COLO829 (cell line): ENCODE measurements at places on chromosomes 6 and 20.
A peak's percentile ranks its signal among the peaks of the same experiment; 100 is the strongest.

DNA sequence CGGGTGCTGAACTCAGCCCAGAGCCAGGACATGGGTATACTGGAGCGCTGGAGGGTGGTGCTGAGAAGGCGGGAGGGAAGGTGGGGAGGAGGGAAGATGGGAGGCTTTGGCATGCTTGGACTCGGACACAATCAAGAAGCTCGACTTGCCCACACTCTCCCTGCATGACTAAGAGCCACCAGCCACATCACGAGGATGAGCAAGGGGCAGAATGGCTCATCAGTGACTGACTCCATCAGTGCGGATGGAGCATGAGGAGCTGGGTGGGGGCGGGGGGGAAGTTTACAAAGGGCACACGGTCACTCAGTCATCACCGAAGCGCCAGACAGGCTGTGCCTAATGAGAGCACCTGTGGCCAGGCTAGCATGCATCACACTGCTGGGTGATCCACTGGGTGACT, 222.8 kb downstream of the KIF16B start:
- DNase-seq: peak; percentile 34

DNA sequence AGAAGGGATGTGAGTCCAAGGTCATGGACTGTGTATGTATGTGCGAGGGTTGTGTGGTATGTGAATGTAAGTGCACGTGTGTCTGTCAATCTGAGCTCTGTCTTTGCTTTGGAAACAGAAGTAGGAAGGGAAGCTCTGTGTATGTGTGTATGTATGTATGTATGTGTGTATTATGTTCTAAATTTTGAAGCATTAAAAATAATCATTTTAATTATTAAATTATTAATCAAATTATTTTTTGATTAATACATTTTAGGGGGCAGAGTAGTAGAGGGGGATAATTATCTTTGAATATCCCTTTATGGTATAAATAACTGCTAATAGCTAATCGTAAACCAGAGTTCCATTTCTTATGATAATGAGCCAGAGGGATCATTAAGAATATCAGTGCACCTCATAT, 42.8 kb downstream of the SH3BGRL2 start:
- no peak for DNase-seq

- DNase-seq: no peak
These were observed 7.1 kb downstream of the MAP3K5 start for GRCh38 chr6:136784910-136785746.

DNA sequence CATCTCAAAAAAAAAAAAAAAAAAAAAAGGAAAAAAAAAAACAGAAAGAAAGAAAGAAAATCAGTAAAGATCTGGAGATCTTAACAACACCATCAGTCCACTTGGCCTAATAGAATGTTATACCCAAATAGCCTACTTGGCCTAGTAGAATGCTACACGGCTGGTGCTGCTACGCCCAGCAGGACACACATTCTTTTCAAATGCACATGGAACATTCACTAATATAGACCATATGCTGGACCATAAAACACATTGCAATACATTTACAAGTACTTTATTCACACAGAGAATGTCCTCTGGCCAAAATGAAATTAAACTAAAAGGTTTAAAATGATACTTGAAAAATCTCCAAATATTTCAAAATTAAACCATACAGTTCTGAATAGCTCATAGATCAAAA, 80.0 kb upstream of the TNFAIP3 start:
- no peak for DNase-seq

DNA sequence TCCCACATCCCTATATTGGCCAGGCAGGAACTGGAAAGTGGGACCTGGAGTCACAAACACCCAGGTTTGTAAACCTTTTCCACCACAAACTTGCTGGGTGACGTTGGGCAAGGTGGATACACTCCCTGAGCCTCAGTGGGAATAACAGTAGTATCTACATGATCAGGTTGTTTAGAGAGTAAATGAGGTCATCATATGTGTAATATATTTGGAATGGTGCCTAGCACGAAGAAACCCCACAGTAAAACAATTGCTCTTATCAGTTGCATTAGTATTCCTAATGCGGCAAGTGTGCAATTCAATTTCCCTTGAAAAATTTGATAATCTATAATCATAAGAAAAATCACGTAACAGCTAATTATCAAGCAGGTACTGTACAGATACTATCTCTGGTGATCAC, 51.9 kb downstream of the HIVEP2 start:
- no peak for DNase-seq

GRCh38 chr6:111154981-111155380, 67.7 kb downstream of the SLC16A10 start:
- no peak for DNase-seq

GRCh38 chr20:555976-556385, 12.4 kb upstream of the CSNK2A1 start:
- DNase-seq: no peak

- no peak for DNase-seq
These were observed 17.0 kb downstream of the PPARD start for GRCh38 chr6:35359346-35359743.

DNA sequence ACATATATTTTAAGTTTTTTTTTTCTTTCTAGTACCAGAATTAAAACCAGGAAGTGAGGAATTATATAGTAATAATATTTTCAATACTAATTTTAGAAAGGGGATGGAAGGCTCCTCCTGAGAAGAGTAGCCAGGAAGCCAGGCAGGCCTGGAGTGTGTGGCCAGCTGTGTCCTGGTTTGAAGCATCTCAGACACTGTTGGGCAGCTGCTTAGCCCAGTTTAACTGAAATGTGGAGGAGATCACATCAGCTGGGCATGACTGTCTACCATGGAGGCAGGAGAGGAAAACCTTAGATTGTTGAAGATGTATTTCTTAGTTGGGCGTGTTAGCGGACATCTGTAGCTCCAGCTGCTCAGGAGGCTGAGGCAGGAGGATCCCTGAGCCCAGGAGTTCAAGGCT, 142.2 kb downstream of the ARID1B start:
- no peak for DNase-seq

DNA sequence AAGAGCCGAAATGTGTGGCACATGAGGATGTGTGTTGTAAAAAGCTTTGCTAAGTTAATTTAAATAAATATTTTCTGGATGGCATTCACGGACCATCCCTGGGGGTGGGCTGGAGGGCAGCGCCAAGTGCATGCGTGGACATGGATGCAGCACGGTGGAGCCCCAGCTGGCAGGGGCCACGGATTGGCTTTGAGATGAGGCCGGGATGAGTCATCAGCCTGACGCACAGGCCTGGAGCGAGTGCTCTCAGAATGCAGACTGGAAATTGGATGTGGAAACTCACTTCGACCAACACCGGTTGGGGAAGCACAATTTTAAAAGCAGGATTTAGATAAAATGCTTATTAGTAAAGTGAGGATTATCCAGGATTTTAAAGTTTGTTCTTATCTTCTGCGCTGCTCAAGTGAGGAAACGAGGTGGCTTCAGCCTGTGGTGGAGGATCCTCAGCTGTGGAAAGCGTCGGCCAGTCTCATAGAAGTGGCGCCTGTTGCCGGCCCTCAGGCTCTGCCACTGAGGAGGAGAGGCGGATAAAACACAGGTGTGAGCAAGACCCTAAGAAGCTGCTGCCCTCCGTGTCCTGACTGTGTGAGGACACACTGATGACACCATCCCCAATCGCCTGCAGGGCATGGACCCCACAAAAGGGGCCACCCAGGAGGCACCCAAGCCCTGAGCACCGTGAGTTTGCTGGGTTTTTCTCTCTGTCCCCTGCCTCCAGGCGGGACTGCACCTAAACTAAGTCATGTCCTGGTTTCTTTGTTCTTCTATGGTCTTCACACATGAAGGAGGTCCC, 279.7 kb downstream of the CDH4 start:
- DNase-seq: no peak

DNA sequence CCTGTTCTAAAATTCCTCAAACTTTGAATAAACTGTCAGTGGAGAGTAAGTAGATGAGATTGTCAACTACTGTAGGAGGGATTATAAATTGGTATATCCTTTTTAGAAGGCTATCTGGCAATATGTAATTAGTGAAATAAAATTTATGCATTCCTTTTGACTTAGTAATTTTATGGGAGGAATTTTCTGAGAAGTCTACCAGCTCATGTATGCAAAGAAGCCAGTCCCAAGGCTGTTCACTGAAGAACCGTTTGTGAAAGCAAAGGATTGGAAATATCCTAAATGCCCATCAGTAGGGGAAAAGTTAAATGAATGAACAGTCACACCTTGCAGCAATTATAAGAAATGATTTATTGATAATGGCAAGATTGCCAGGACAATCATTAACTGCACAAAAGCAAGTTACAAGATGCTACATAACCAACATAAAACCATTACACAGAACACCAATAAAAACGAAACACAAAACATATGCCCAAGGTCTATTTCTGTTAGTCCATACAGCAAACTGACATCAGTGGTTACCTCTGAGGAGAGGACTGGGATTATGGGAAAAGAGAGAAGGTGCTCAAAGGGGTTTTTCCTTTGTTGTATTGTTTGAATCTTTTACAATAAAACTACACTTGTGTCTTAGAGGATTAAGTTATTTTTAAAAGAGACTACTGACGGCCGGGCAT, 4.6 kb upstream of the DSTN start:
- no peak for DNase-seq

DNA sequence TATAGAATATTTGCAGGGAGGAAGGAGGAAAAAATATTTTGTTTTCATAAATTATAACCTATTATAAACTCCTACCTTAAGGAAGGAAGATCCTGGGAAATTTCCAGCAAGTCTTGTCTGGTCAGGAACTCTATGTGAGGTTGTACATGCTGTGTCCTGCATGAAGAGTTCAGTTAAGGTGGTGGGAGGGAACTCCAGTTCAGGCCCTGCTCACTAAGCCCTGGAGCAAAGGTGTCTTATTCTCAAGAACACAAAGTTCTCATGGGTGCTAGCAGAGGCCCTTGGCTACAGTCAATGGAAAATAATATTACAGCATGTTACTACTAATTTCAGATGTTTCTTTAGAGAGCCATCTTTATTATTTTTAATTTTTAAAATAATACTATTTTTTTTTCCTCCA, 3.8 kb upstream of the OGFRL1 start:
- DNase-seq: no peak

GRCh38 chr20:60123096-60123495, 164.9 kb downstream of the CDH26 start:
- DNase-seq: no peak

DNA sequence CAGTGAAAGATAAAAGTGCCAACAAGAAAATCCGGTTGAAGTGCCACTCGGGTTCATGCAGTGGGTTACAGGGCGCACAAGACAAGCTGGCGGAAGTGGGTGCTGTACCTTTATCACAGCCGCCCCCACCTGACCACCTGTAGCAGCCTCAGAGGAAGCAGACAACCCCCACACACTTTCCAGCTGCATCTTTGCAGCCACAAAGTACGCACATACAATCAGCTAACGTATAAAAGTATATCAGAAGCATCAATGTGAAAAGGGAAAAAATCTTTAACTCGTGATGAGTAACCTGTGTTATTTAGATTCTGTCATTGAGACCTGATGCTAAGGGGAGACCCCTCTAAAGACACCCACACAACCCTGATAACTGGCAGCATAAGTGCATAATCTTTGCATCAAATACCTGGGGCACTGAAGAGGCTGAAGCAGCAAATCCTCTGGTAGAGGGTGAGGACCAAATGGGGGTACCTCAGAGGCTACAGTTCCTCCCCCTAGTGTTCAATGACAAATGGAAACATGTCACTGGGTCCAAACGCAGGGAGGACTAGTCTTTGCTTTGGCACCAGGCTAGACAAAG, 22.1 kb downstream of the BACH2 start:
- no peak for DNase-seq

DNA sequence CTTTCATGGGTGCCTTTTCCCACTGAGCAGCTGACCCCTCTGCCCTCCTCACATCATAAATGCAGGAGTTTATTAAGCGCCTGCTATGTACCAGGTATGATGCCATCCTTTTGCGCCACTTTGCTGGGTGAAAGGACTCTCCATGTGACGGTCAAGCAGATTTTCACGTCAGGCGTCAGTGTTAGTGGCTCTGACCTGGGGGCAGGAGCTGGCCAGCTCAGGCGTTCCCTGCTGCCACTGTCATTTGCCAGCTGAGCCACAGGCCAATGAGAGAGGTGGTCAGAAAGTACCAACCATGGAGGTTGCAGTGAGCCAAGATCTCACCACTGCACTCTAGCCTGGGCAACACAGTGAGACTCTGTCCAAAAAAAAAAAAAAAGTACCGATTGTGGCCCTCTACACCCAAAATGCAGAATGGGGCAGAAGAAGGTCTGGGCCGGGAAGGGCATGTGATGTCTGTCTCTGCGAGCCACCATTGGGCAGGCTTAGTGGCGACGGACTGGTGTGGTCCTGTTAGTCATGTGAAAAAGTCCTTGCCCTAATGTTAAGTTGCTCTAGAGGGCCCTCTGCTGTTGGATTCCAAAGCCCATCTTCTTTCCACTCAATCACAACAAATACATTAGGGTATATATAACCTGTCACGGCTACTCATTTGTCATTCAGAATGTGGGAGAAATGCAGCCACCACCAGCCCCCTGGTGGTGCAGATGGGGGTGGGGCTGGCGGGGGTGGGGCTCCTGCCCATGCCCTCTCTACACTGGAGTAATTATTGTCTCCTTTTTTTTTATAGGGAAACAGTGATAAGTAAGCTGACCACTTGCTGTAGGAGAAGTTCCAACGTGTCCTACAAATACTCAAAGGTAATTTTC, 18.4 kb upstream of the SLC22A1 start:
- peak; percentile 27 for DNase-seq

- no peak for DNase-seq
These were observed 475.2 kb upstream of the MARCKS start for GRCh38 chr6:113381959-113382358.

- DNase-seq: no peak
These were observed 85.3 kb downstream of the TBC1D7 start for GRCh38 chr6:13243033-13243432.

GRCh38 chr6:43740961-43741764, 28.8 kb upstream of the VEGFA start:
- no peak for DNase-seq

GRCh38 chr6:143549949-143550268, 38.4 kb upstream of the FUCA2 start:
- DNase-seq: no peak

GRCh38 chr6:1625794-1626435, 16.2 kb downstream of the FOXC1 start:
- no peak for DNase-seq

GRCh38 chr20:62872862-62873261, 11.2 kb upstream of the TCFL5 start:
- DNase-seq: no peak

GRCh38 chr6:16521528-16521927, 239.7 kb downstream of the ATXN1 start:
- no peak for DNase-seq

DNA sequence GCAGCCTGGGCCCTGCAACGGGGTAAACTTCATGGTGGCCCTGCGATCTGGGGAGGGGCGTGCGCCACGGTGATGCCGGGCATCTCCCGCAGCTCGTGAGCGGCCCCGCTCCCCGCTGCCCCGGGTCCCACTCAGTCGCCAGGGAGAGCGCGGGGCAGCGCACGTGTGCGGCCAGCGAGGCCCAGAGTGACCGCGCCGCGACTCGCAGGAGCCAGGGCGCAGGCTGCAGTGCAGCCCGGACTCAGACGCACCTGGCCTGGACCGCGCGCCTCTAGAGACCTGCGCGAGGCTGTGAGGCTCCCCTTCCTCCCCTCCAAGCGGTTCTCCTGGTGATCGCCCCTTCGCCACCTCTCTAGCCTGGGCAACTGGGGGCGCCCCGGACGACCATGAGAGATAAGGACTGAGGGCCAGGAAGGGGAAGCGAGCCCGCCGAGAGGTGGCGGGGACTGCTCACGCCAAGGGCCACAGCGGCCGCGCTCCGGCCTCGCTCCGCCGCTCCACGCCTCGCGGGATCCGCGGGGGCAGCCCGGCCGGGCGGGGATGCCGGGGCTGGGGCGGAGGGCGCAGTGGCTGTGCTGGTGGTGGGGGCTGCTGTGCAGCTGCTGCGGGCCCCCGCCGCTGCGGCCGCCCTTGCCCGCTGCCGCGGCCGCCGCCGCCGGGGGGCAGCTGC, 652 bp downstream of the BMP6 start:
- DNase-seq: no peak

- DNase-seq: no peak
These were observed 532.8 kb downstream of the RFPL4B start for GRCh38 chr6:112879920-112880413.
